ENCODE measurements at places on chromosomes 13 and 19.

- no peak for DNase-seq
These were observed 54.9 kb upstream of the RANBP3 start for GRCh38 chr19:6032827-6033226.

- DNase-seq: no peak
These were observed 74.4 kb downstream of the SLITRK6 start for GRCh38 chr13:85724546-85725432.

- DNase-seq: no peak
These were observed at the start of gene HPN for GRCh38 chr19:35041548-35042055. HPN (plus strand) TSS chr19:35041721; CDS start chr19:35042507, 786 bp downstream.

GRCh38 chr19:3608750-3609322 lies 2.2 kb upstream of the TBXA2R start:
- peak; percentile 8 for DNase-seq

- DNase-seq: no peak
These were observed 4.6 kb upstream of the RFXAP start for GRCh38 chr13:36814465-36814864.

DNA sequence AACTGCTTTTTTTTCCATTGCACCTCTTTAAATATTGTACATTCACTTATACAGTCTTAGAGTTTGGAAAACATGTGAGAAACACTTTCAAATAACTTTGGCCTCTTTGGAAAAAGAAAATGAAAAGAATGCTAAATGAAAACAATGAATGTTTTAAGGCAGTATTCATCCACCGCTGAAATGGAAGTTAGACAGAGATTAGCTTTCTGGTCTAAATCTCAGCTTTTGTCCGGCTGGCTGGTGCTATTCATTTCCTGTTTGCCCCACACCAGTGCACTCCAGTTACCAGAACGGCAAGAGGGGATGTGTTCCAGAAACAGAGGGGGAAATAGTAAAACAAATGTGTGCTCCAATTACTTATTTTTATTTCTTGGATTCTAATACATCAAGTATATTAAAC lies 1201.3 kb downstream of the EFNB2 start:
- no peak for DNase-seq

DNA sequence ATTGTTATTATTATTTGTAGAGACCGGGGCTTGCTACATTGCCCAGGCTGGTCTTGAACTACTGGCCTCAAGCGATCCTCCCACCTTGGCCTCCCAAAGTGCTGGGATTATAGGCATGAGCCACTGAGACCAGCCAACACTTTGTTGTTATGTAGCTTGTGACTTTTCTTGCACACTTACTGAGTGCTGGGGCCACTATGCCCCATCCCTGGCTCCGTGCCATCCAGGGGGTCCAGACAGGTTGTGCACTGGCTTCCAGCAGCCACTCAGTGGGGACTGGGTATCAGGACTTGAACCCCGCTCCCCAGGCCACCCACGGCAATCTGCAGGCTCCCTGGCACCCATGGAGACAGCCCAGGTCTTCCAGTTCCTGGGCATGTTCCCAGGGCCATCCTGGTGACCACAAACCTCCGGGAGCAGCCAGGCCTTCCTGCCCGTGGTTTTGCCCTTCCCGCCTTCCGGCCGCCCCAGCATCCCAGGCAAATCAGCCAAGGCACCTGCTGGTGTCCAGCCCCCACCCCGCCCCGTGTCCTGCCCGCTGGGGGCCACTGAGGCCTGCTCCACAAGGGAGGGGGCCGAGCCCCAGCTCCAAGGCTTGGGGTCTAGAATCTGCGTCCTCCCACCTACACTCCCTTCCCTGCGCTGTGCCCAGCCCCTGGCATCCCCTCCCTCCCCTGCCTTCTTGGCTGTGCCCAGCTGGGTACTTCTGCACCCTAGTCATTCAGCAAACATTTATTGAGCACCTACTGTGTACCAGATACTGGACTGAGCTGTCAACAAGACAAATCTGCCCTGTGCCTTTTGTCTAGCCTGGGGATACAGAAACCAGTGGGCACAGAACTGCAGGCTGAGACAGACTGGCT lies 23.7 kb upstream of the SEMA6B start:
- no peak for DNase-seq

GRCh38 chr13:49664606-49665005 lies 26.7 kb downstream of the EBPL start:
- no peak for DNase-seq

GRCh38 chr13:27014406-27015359 lies 156.9 kb downstream of the USP12 start:
- no peak for DNase-seq

DNA sequence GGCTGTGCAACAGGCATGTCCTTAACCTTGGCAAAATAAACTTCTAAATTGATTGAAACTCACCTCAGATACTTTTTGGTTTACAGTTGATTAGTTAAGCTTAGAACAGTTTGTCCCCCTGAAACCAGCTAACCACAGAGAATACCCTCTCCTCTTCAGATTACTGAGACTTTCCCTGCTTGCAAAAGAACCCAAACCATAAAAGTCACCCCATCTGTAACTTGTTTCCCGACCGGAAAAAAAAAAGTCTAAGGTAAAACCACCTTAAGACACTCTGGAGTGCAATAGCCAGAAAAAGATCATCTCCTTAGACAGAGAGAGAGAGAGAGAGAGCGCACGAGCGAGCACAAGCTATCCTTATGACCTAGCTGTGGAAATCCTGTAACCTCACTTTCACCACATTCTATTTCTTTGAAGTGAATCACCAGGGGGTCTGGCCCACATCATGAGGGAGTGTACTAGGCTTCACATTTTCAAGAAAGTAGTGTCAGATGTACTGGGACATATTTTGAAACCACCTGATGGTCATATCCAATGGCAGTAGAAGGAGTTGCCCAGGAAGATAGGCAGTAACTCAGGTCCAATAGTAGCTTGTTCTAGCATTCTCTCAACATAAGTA lies 11.1 kb upstream of the GTF2F2 start:
- no peak for DNase-seq

GRCh38 chr19:46728693-46729339 lies 11.9 kb upstream of the PRKD2 start:
- DNase-seq: peak; percentile 82

GRCh38 chr19:10295305-10295846 lies 5.6 kb downstream of the ICAM5 start:
- peak; percentile 57 for DNase-seq

- peak; percentile 75 for DNase-seq
These were observed 990 bp downstream of the LMTK3 start for GRCh38 chr19:48510421-48511268.

DNA sequence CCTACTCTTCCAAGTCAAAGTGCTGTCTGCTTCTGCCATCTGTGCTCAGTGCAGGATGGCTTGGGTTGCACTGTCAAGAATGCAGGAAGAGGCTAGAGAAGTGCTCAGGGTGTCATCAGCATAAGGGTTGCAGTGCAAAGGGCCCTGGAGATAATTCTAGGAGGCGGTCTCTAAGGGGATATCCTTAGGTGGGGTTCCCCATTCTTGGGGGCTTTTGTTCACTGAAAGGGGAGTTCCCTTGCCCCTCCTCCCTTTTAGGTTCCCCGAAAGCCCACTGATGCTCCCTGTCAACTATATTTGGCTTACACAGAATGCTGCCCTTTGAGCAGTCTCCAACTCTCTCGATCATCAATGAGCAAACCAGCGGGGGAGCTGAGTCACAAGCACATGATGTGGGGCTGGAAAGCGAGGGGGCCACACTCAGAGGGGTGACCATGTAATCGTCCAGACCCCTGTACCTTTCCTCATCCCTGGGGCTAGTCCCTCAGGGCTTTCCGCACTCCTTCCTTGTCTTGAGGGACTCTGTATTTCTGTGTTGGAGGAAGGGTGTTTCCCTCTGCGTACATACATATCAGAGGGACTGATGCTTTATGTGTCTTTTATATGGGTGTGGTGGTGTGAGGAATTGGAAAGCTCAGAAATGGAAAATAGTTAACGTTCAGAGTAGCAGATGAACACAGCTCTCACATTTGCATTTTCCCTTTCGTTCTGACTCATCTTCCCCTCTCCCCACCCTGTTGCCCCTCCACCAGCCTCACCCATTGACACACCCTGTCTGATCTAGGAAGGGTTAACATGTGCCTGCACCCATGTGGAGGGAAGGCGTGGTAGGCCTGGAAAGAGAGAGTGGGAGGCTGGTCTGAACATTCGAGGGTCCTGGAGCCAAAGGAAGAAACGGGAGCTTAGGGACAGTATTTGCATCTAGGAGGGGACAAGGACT lies 6.7 kb downstream of the ZBTB32 start:
- peak; percentile 50 for DNase-seq

DNA sequence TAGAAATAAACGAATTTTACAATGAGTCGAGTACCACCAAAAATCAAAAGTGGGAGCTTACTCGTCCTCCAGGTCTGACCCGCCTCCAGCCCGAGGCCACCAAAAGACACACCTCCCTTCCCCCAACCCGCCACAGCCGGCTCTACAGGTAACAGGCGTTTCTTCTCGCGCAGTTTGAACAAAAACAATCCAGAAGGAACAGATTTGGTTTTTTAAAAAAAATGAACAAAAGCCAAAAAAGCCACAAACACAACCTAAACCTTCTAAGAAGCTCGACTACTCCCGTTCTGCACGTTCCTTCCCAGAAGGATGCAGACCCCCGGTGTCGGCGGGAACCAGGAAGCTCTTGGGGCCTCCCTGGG lies 671 bp downstream of the ZDHHC20 start:
- DNase-seq: peak; percentile 52

GRCh38 chr13:39599842-39600241 lies 3.2 kb downstream of the LHFPL6 start:
- DNase-seq: no peak

- no peak for DNase-seq
These were observed 3.1 kb downstream of the ATP12A start for GRCh38 chr13:24683351-24683750.

DNA sequence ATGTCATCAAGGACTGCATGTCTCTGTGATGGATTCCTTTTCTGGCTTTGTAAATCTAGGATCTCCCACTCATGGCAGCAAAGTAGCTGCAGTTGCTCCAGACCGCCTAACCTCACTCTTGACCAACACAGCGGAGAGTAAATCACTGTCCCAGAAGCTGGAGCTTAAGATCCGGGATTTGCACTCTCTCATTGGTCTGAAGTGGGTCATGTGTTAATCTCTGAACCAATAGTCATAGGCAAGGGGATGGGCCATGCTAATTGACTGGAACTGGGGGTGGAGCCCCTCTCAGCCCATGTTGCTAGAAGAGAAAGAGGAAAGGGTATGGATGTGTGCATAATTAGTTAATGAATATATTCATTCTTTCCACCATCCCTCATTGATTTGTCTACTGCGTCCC lies 34.0 kb downstream of the VAV1 start:
- DNase-seq: no peak

GRCh38 chr13:109033090-109033489 lies 403.7 kb downstream of the MYO16 start:
- no peak for DNase-seq

- no peak for DNase-seq
These were observed 1446.8 kb downstream of the UQCRFS1 start for GRCh38 chr19:27765912-27766725.

- no peak for DNase-seq
These were observed 253.6 kb downstream of the MTUS2 start for GRCh38 chr13:29073755-29074154.

GRCh38 chr19:49848938-49849337 lies 2.0 kb upstream of the PTOV1 start:
- DNase-seq: no peak

DNA sequence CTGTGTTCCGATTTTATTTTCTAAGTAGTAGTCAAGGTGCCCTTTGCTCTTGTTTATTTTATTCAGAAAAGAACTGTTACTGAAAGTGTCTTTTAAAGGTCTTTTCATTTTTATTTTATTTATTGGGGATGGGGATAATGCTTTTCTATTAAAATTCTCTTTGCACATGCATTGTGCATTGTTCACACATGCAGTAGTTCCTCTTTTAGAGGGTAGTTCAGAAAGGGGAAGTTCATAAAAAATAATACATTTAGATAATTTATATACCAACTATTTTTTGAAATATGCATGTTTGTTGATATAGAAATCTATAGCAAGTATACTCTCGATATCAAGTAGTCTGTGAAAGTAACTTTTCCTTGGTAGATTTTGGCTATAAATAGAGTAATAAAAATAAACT lies 3.5 kb downstream of the GPC5 start:
- DNase-seq: no peak

DNA sequence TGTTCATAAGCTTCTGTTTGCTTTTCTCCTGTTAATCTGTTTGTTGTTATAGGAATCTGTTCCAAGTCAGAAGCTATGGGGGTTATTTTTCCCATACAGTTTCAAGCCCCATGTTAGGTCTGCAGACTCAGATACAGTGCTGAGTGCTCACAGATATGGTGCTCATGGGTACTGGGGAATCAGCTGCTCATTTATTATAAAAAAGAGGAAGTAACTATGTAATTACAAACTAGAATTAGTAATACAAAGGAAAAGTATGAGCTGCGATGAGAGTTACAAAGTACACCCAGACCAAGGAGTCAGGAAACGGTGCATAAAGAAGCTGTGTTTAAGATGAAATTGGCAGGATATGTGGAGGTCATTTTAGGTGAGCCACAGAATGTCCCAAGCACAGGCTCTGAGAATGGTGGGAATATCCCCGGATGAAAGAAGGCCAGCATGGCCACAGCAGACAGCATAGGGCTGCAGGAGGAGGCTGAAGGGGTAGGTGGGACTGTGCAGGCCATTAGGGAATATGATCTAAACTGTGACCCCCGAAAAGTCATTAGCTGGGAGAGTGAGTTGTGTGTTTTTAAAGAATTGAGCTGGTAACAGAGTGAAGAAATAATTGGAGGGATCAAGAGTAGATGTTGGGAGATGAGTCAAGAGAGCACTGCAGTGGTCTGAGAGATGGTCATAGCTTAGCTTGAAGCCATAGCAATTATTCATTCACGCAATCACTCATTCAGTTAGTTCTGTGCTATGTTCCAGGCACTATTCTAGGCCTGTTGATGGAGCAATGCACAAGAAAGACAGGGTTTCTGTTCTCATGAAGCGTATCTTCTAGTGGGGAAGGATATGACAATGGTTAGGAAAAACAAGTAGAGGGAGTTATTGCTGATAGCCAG lies 177.4 kb upstream of the UBL3 start:
- no peak for DNase-seq

DNA sequence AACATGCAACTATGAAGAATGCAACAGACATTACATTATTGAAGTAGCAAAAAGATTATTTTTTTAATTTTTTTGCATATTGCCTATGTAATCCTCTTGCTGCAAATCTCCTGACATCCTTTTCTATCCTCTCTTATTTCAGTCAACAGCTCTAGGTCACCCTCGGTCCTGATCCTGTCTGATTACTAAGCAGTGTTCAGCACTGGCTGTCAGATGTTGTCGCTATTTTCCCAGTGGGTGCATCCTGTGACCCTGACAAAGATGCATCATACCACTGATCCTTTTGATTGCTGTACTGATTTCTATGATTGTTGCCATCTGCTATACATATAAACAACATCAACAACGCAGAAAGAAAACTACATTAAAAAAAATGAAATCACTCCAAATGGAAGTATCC lies 443.7 kb upstream of the PRR20A start:
- no peak for DNase-seq

Measured in activated naive CD4-positive, alpha-beta T cell treated with anti-CD3 and anti-CD28 coated beads, Interleukin-2, amount 50 U/mL, for 16 hours (primary cell).